Endothelial cell (in vitro differentiated cells): ENCODE measurements at places on chromosomes 16 and 17.

GRCh38 chr17:82836823-82837357 is 2.9 kb downstream of the ZNF750 start:
- no peak for DNase-seq

DNA sequence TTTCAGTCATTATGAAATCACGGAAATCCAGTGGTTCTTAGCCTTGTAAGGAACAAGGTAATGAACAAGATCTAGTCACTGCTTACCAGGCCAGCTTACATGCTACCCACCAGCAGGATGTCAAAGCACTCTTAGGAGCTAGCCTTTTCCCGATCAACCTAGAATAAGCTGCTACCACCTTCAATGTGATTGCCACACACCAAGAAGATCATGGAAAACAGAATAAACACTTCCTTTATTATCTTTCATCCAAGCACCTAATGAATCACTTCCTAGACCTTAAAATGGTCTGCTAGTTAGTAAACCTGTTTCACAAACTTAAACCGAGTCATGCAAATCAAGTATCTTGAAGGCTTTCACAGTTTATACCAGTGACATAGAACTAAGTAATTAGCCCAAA is 5.0 kb downstream of the BBS2 start:
- no peak for DNase-seq

- no peak for DNase-seq
These were observed 10.5 kb downstream of the PRKCA start for GRCh38 chr17:66312912-66313311.

DNA sequence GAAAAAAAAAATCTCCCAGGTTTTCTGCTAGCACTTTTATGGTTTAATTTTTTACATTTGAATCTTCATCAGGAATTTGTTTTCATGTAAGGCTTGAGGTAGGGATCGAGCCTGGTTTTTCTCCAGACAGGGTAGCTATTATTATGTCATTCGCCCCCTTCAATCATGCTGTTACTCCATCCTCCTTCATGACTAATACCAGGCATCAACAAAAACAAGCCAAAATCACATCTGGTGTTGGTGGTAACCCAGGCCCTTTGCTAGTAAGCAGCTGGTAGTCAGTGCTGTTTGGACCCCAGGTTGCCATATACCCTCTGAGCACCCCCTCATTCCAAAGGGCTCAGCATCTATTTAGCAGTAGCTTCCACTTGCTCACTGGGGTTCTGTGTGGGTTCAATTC is 29.5 kb downstream of the DRC3 start:
- no peak for DNase-seq

GRCh38 chr16:28146536-28146935 is 65.2 kb downstream of the XPO6 start:
- no peak for DNase-seq

GRCh38 chr17:50361561-50362480 is 11.2 kb downstream of the MRPL27 start:
- peak; percentile 61 for DNase-seq

DNA sequence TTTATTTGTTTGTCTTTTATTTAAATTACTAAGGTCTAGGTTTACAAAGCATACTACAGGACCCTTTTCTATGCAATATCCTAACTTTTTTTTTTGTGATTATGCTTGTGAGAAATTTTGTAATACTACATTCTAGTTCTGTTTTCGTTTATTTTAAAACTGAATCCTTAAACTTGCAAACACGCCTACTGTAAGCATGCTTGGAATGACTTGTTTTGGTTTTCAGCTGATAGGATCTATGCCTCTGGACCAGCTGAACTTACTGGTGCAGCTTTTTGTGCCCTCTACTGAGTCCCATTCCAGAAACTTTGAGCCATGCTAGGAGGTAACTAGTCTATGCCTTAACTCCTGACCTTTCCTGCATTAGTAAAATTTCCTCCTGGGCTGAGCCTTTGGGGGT is 6.0 kb downstream of the PDP2 start:
- DNase-seq, result no peak

- DNase-seq, result no peak
These were observed 44.2 kb downstream of the RPTOR start for GRCh38 chr17:80588702-80589383.

- no peak for DNase-seq
These were observed 157.3 kb downstream of the AATF start for GRCh38 chr17:37106049-37106448.

DNA sequence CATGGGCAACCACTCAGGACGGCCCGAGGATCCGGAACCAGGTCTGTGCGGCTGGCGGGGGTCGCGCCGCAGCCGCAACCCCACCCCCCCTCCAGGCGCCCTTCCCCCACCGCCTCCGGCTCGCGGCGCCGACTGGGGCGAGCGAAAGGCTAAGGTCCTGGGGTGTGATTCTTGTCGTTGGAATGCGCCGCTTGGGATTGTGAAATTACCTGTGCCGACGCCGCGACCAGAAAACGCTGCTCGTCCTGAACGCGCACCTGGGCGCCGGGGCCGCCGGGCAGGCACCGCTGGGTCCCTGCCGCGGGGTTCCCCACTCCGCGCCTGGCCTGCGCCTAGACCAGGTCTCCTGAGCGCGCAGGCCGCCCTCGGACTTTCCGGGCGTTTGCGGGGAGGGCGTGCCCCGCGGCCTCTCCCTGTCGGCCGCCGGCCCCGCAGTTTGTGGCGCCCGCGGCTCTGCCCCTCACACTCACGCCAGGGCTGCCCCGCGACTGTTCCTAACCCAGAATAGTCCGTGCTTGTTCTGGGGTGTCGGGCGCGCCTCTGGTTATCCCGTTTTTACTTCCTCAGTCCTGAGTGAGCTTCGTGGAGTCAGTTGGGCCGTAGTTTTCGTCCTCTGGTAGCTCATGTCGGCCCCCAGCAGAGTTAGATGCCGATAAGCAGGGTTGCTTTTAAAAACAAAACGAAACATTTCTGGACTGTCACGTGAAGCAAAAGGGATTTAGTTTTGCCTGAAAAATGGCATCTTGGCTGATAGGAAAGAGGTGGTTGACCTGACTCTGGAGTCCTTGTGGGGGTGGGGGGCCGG is 147.2 kb downstream of the SPECC1 start:
- DNase-seq, result peak; percentile 40

- DNase-seq, result peak; percentile 83
These were observed 8.6 kb upstream of the MC1R start for GRCh38 chr16:89909777-89910716.
